ENCODE measurements at places on chromosomes 7 and 10. TPM values are rescaled to one million over a fixed set of nuclear protein-coding genes. Genes with fewer than 3 reads are reported as not detected.

CNPY1 gene
- total RNA-seq: not detected

ZP3 gene
- 2.6 TPM for total RNA-seq

CPN1 gene
- total RNA-seq: not detected

GRM3 gene
- not detected for total RNA-seq

LIPN gene
- not detected for total RNA-seq

EBF3 gene
- total RNA-seq: under 0.01 TPM

PCDH15 gene
- total RNA-seq: under 0.01 TPM

SEMA3E gene
- 2.0 TPM for total RNA-seq

PON1 gene
- not detected for total RNA-seq

ST8SIA6 gene
- total RNA-seq: 0.26 TPM

C10orf53 gene
- not detected for total RNA-seq

EPDR1 gene
- 43.4 TPM for total RNA-seq

PTPN20 gene
- total RNA-seq: 0.33 TPM

All from fibroblast of lung (primary cell).